ENCODE measurements at places on chromosomes 7 and 10.

DNA sequence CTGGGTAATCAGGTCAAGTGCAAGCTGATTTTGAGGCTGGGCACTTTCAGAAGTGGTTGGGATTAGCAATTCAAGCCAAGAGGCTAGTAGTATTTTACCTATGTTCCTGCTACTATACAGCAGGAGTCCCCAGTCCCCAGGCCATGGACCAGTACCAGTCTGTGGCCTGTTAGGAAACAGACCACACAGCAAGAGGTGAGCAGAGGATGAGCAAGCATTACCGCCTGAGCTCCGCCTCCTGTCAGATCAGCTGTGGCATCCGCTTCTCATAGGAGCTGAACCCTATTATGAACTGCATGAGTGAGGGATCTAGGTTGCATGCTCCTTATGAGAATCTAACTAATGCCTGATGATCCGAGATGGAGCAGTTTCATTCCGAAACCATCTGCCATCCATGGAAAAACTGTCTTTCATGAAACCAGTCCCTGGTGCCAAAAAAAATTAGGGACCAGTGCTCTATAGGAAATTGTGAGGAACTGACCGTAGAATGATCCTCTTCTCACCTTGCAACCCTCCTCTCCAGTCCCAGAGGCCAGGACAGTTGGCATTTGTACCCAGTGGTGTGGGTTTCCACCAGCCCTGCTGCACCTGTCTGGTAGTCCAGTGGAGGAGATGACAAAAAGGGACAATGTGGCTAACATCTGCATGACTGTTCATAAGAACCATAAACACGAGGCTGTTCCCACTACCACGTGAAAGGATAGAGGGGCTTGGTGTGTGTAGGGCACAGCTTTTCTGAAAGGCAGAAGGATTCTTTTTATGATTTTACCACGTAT, 172.5 kb downstream of the KIAA1217 start:
- H3K36me3 ChIP-seq = no peaks in the 10 kb centered on the region
- H3K27me3 ChIP-seq = peaks cover 7% of the 10 kb centered on the region
- no peaks in the 10 kb centered on the region for H3K4me1 ChIP-seq
- no peak overlapping the region for H3K4me3 ChIP-seq
- no peak for DNase-seq

GRCh38 chr7:20340839-20341238, 10.1 kb downstream of the ITGB8 start:
- no peak overlapping the region for H3K4me3 ChIP-seq
- no peak for DNase-seq
- no peaks in the 10 kb centered on the region for H3K4me1 ChIP-seq

DNA sequence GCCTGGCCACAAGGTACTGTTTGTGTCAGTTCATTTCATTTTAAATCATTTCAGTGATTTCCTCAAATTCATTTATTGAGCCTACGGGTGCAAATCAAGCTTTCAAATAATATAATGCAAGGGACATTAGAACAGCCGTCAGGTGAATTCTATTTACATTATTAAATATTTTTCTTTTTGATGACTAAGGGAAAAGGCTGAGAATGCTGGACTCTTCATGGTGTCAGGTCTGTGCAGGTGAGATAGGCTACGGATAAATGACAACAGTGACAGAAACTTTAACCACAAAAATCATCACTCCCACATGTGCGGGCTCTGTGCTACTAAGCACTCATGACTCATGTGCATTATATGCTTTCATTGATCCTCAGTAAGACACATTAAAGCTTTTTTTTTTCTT, 149.2 kb upstream of the ZNF716 start:
- no peak for DNase-seq
- H3K4me1 ChIP-seq = no peaks in the 10 kb centered on the region
- no peak overlapping the region for H3K27ac ChIP-seq
- H3K27me3 ChIP-seq = no peaks in the 10 kb centered on the region

DNA sequence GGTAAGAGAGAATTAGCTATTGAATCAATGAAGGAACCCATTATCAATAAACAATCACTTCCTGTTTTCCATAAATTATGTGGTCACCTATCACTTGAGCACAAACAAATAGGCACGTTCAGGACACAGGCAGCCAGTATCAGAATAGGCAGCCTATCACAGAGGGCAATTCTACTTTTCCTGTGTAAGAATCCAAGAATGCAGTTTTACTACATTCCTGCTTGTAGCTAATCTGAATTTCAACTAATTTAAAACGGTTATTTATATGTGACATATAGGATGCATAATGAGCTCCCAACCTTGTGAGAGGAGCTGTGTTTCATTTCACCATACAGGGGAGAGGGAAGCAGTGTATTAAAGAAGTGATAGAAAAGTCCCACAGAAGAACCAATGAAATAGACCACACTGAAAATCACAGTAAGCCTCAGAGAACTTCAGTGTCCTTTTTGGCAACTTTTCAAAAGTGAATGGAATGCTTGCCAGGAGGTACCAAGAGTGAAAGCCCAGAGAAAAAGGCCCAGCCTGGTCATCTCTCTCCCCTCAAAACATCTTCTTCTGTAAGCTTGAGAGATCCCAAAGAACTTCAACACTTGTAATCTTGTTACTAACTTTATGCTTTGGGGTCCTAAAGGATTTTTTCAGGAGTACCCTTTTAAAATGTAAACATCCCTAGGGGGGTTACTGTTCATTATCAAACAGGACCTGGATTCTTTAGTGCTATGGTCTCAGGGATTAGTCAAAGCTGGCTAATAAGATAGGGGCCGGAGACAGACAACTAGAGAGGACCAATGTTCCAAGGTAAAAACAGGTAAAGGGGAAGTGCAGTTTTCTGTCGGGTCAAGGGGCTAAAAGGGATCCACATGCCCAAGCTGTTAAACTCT, 1.3 kb downstream of the IMMP2L start:
- peak overlapping the region; percentile 79 for H3K4me3 ChIP-seq
- peaks cover 35% of the 10 kb centered on the region for H3K4me1 ChIP-seq
- DNase-seq = no peak

GRCh38 chr10:133079836-133080682, 7.7 kb upstream of the ADGRA1 start:
- DNase-seq = no peak
- H3K27ac ChIP-seq = no peak overlapping the region

GRCh38 chr7:48058990-48059389, 23.6 kb downstream of the C7orf57 start:
- H3K27ac ChIP-seq = no peak overlapping the region
- H3K27me3 ChIP-seq = no peaks in the 10 kb centered on the region
- DNase-seq = no peak
- H3K4me1 ChIP-seq = no peaks in the 10 kb centered on the region
- no peak overlapping the region for H3K4me3 ChIP-seq
- H3K36me3 ChIP-seq = no peaks in the 10 kb centered on the region

DNA sequence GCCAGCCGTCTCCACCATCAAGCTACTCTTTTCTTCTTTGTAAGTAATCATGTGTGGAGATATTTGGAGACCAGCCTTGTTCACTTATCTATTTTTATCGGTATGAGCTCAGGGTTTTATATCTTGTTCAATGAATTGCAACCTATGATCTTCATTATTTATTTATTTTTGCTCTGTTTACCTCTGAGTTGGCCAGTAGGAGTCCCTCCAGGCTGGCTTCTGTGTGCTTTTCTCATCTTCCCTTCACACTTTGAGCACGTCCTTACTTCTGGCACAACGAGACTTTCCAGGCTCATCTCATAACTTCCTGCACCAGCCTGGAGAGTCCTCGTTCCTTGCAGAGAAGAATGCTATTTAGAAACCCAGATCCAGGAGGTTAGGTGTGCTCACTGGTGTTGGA, 375.8 kb upstream of the PODXL start:
- no peaks in the 10 kb centered on the region for H3K36me3 ChIP-seq
- no peak for DNase-seq
- no peak overlapping the region for H3K27ac ChIP-seq
- H3K4me3 ChIP-seq = no peak overlapping the region
- H3K27me3 ChIP-seq = no peaks in the 10 kb centered on the region

DNA sequence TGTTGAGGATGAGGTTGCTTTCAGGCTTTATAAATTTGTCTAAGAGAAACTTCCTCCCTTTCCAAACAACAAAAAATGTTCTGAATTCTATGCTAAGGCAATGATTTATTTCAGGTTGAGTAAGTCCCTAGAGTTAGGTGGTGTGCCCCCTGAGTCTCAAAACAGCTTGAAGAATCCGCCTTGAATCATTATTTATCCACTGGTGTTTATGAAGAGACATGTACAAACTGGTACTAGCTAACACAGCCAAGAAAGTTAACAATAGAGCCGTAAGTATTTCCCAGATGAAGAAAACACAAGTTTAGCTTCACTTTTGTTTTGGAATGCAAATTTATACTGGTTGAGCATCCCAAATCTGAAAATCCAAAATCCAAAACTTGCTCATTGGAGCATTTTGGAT, 66.2 kb upstream of the SRPK2 start:
- H3K27ac ChIP-seq = no peak overlapping the region
- no peak overlapping the region for H3K4me3 ChIP-seq
- no peak for DNase-seq
- H3K4me1 ChIP-seq = no peaks in the 10 kb centered on the region
- no peaks in the 10 kb centered on the region for H3K27me3 ChIP-seq

- peaks cover 37% of the 10 kb centered on the region for H3K36me3 ChIP-seq
- peak overlapping the region; percentile 33 for H3K27ac ChIP-seq
- peaks cover 41% of the 10 kb centered on the region for H3K4me1 ChIP-seq
- DNase-seq = no peak
- peak overlapping the region; percentile 90 for H3K4me3 ChIP-seq
Measured at GRCh38 chr7:149495785-149496641, 1.6 kb downstream of the ZNF746 start.

DNA sequence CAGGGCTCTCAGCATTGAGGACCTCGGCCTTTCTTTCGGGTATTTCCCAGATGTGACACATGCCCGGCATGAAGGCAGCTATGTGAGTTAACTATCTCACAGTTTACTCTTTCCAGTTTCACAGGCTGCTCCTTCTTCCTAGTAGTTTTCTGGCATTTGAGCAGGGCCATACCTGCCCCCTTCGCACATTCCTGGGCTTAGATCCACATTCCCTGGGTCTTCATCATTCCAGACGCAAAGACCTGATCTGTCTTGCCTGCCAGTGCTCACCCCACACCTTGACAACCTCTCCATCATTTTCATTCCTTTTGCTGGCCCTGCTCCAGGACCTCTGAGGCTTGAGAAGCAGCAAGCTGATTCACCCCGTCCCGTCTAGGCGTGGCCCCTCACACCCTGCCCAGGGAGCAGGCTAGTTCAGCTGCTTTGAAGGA, 227.5 kb downstream of the WDR11 start:
- no peaks in the 10 kb centered on the region for H3K27me3 ChIP-seq
- H3K27ac ChIP-seq = no peak overlapping the region
- no peak overlapping the region for H3K4me3 ChIP-seq
- DNase-seq = no peak

- peaks cover 5% of the 10 kb centered on the region for H3K27me3 ChIP-seq
- no peak for DNase-seq
- no peak overlapping the region for H3K27ac ChIP-seq
- no peaks in the 10 kb centered on the region for H3K36me3 ChIP-seq
Measured at GRCh38 chr10:123551259-123551658, 114.9 kb upstream of the GPR26 start.

GRCh38 chr10:81520688-81521087, 354.3 kb upstream of the NRG3 start:
- DNase-seq = no peak
- H3K27ac ChIP-seq = no peak overlapping the region
- H3K4me3 ChIP-seq = no peak overlapping the region
- H3K4me1 ChIP-seq = no peaks in the 10 kb centered on the region
- H3K36me3 ChIP-seq = no peaks in the 10 kb centered on the region
- H3K27me3 ChIP-seq = no peaks in the 10 kb centered on the region

DNA sequence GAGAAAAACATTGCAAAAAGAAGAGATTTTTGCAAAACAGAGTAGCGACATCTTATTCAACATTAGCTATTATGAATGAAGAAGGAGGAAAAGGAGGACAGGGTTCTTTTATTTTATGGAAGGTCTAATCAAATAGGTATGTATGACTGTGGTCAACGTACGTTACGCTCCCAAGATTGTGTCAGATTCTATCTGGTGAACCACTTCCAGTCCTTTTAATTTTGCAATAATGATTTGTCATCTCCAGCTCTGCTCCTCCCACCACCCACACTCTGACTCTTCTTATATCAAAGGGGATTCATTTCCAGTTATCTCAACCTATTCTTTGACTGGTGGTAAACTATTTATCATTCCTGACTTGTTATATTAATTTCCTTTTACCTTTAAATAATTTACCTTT, 259.9 kb downstream of the CACNA2D1 start:
- H3K4me3 ChIP-seq = no peak overlapping the region
- no peaks in the 10 kb centered on the region for H3K27me3 ChIP-seq
- no peak for DNase-seq

GRCh38 chr7:155789001-155789725, 23.1 kb downstream of the SHH start:
- DNase-seq = no peak
- H3K4me1 ChIP-seq = peaks cover 4% of the 10 kb centered on the region
- H3K27ac ChIP-seq = no peak overlapping the region
- peaks cover 5% of the 10 kb centered on the region for H3K36me3 ChIP-seq
- no peak overlapping the region for H3K4me3 ChIP-seq

DNA sequence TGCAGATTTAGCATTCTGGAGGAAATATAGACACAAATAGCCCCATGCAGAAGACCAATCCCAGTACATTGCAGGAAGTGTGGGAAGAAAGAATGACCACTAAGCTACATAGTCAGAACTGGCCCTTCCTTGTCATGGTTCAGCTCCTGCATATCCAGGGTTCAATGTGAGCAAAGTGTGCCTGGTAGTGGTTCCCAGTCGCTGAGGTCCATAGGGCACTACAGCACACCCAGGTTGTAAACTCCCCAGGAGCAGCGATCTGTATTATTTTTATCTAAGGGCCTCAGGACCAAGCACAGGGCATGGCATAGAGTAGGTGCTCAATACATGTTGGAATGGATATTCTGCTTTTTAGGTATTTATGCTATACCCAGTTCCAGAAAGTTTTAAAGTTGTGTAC, 114.4 kb downstream of the RTKN2 start:
- peaks cover 20% of the 10 kb centered on the region for H3K36me3 ChIP-seq
- H3K27me3 ChIP-seq = no peaks in the 10 kb centered on the region
- H3K27ac ChIP-seq = no peak overlapping the region
- no peak overlapping the region for H3K4me3 ChIP-seq
- DNase-seq = no peak

GRCh38 chr10:108848046-108848445, 1075.3 kb downstream of the XPNPEP1 start:
- no peak overlapping the region for H3K4me3 ChIP-seq
- no peaks in the 10 kb centered on the region for H3K4me1 ChIP-seq
- H3K36me3 ChIP-seq = no peaks in the 10 kb centered on the region
- no peaks in the 10 kb centered on the region for H3K27me3 ChIP-seq
- no peak for DNase-seq

DNA sequence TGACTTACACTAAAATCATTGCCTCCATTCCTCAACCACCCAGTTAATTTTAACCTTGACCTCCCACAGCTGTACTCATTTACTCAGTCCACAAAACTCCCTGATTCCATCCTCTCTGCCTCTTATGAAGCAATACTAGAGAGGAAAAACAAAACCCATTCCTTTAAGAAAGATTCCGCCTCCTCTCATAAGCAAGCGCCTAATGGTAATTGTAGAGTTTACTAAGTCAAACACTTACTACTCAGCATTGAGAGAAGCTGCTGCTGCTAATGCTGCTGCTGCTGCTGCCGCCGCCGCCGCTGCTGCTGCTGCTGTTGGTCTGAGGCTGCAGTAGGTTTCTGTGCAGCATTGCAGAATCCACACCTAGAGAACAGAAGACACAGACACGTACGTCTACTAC, 2.1 kb upstream of the ADD3 start:
- no peaks in the 10 kb centered on the region for H3K27me3 ChIP-seq
- H3K4me1 ChIP-seq = peaks cover 18% of the 10 kb centered on the region
- peak; percentile 22 for DNase-seq
- H3K36me3 ChIP-seq = peaks cover 7% of the 10 kb centered on the region
- no peak overlapping the region for H3K4me3 ChIP-seq

All from activated naive CD4-positive, alpha-beta T cell treated with anti-CD3 and anti-CD28 coated beads, Interleukin-2, amount 10 ng/mL, durations not matched to agents 7 days and 5 days (primary cell).